Activated CD4-positive, alpha-beta T cell treated with anti-CD3 and anti-CD28 coated beads, Interleukin-2, amount 10 ng/mL, durations not matched to agents 7 days and 5 days (primary cell): ENCODE measurements at places on chromosomes 12 and 14. TPM values are rescaled to one million over a fixed set of nuclear protein-coding genes. Genes with fewer than 3 reads are reported as not detected.

GRCh38 chr12:51536159-51536558, 54.9 kb upstream of the SCN8A start:
- H3K27me3 ChIP-seq = peaks cover 17% of the 10 kb centered on the region
- H3K36me3 ChIP-seq = no peaks in the 10 kb centered on the region
- no peak overlapping the region for H3K27ac ChIP-seq
- no peak for DNase-seq

DNA sequence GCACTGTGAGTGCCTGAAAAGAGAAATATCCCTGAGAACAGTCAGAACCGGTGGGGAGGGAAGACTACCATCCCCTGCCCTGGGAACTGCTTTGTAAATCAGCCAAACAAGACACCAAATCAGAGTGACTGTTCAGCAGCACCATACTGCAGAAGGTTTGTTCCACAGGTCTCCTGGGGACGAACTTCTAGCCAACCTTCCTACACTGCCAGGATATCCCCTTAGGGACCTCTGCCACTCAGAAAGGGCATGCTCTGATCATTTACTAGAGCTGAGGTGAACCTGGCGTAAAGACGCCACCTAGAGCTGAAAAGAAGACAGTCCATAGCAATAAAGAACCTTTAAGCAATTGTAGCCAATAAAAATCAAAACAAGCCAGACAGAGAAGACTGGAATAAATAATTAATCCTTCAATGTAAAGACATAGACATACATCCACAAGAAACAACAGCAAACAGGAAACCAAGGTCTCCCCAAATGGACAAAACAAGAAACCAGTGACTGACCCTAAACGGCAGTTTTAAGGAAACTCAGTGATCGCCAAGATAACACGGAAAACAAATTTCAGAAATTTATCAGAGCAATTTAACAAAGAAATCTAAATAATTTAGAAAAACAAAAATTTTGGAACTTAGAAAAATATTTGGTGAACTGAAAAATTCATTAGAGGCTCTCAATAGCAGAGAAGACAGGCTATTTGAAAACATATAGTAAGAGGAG, 228.1 kb upstream of the AMIGO2 start:
- H3K27ac ChIP-seq = peak overlapping the region; percentile 88
- H3K4me3 ChIP-seq = peak overlapping the region; percentile 74
- H3K4me1 ChIP-seq = peaks cover 44% of the 10 kb centered on the region
- H3K36me3 ChIP-seq = peaks cover 27% of the 10 kb centered on the region
- no peaks in the 10 kb centered on the region for H3K27me3 ChIP-seq
- peak; percentile 72 for DNase-seq

LHX5 gene
- total RNA-seq = not detected

GRCh38 chr14:65299826-65300225, 112.7 kb upstream of the FUT8 start:
- H3K27ac ChIP-seq = no peak overlapping the region
- H3K36me3 ChIP-seq = peaks cover 11% of the 10 kb centered on the region
- no peak for DNase-seq
- H3K4me1 ChIP-seq = peaks cover 59% of the 10 kb centered on the region

GRCh38 chr12:96211988-96212387, 17.8 kb downstream of the ELK3 start:
- no peaks in the 10 kb centered on the region for H3K27me3 ChIP-seq
- peaks cover 28% of the 10 kb centered on the region for H3K36me3 ChIP-seq
- H3K4me1 ChIP-seq = peaks cover 81% of the 10 kb centered on the region
- DNase-seq = no peak

GRCh38 chr14:36443374-36443773, 76.7 kb downstream of the NKX2-1 start:
- H3K4me1 ChIP-seq = no peaks in the 10 kb centered on the region
- H3K4me3 ChIP-seq = no peak overlapping the region
- peaks cover 12% of the 10 kb centered on the region for H3K27me3 ChIP-seq

DNA sequence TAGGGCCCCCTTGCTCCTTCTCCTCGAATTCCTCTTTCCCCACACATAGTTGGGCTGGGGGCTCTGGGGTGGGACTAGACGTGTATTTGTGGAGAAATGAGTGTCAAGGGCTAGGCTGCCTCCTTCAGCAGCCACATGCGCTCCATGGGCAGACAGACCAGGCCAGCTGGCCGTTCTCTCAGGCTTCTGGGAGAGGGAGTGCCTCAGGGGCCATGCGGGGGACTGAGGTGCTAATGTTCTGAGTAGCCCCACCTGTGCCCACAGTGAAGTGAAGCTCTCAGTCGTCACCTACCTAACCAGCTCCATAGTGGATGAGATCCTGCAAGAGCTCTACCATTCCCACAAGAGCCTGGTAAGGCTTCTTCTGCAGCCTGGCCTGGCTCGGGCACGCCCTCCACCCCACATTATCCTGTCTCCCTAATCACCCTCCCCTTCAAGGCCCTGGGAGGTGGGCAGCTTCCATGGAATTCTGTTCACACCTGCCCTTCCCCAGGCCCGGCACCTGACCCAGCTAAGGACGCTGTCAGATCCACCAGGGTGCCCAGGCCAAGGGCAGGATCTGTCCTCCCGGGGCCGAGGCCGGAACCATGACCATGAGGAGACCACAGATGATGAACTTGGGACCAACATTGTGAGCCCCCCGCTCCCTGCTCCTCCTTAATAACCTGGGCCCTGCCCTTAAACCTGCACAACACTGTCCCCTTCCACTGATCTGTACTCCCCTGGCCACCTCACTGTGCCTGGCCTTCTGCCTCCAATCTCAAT, 9.0 kb upstream of the CPNE6 start:
- peaks cover 2% of the 10 kb centered on the region for H3K27me3 ChIP-seq
- no peaks in the 10 kb centered on the region for H3K36me3 ChIP-seq

SLC25A21 gene
- not detected for total RNA-seq
